ENCODE measurements at places on chromosomes 7 and 10.

GRCh38 chr10:137606-138005 is 2.4 kb downstream of the ZMYND11 start:
- no peak for DNase-seq

GRCh38 chr7:105652359-105652993 is 71.2 kb upstream of the EFCAB10 start:
- peak; percentile 41 for DNase-seq

- no peak for DNase-seq
Measured at GRCh38 chr7:89772276-89772675, 382.0 kb upstream of the STEAP1 start.

- DNase-seq = no peak
Measured at GRCh38 chr10:95628786-95629185, 27.7 kb downstream of the ALDH18A1 start.

GRCh38 chr10:79292891-79293746 is 54.1 kb upstream of the PPIF start:
- DNase-seq = no peak

DNA sequence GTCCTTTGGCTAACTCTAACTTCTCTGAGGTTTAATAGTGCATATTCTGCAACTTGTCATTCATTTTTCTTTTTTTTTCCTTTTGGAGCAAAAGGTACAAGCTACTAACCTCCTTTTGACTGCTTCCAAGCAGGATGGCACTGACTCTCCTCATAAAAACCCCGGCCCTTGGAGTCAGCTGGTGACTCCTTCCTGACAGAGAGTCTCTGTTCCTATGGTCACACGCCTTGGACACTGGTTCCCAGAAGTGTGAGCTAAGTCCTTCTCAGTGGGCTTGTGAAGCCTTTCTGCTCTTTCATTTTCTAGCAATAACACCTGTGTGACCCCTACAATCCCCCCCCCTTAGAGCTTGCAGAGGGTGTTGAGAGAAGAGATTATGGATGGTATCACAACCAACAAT is 21.7 kb downstream of the DOCK4 start:
- DNase-seq = no peak

- no peak for DNase-seq
Measured at GRCh38 chr10:74928742-74929191, 102.4 kb downstream of the KAT6B start.

DNA sequence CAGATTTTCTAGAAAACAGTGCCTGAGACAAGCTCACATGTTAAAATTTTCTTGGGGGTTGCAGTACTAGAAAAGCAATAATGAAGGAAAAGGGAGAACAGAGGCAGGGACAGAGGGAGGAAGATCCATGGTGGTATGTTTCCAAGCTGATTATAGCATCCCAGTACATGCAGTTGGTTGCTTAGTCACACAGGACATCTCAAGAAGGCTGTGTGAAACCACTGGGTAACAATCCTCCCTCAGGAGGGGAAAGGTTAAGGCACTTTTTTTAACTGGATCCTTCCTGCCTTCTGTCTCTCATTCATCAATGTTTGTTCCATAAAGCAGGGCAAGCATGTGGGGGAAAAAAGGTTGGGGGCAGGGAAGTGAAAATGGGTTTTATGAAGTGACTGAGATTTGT is 6.1 kb upstream of the IMMP2L start:
- no peak for DNase-seq

GRCh38 chr10:76882245-76882644 is 755.4 kb downstream of the KCNMA1 start:
- DNase-seq = no peak

- DNase-seq = no peak
Measured at GRCh38 chr10:93403152-93404047, 78.7 kb downstream of the MYOF start.

GRCh38 chr10:126425489-126426065 is 37.3 kb upstream of the ADAM12 start:
- no peak for DNase-seq

GRCh38 chr7:87833130-87833529 is 43.0 kb downstream of the SLC25A40 start:
- DNase-seq = no peak

DNA sequence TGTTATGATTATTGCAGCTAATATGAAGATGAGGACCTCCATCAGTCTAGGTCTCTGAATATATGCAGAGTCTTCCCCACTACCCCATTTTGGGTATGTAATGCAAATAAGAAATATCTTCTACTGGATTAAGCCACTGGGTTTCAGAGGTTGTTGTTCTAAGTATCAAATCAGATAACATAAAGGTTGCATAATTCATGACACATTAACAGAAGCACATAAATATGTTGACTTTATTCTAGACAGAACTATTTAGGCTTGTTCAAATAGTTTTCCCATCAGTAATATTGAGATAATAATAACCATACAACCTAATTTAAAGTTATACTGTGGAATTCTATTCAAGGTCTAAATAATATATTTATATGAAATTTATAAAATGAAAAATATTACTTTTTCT is 157.1 kb downstream of the ETV1 start:
- no peak for DNase-seq

- DNase-seq = no peak
Measured at GRCh38 chr10:101897633-101898032, 54.0 kb upstream of the KCNIP2 start.

GRCh38 chr7:46205478-46205877 is 284.4 kb upstream of the IGFBP3 start:
- no peak for DNase-seq

DNA sequence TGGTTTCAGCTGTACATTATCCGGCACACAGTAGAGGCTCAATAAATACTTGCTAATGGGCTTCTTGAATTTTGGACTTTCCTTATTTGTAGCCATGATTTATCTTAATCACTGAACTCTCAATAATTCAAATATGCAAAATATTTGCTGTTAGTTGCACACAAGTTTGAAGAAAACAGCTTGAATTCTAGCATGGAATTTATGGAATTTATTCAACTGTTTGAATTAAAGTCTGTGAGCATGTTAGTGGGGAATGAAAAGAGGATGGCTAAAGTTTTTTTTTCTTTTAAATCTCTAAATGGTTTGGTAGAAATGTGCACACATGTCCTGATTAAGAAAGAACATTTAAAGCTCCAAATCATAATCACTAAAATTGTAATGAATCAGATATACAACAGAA is 42.5 kb downstream of the SIRT1 start:
- no peak for DNase-seq

- DNase-seq = no peak
Measured at GRCh38 chr10:61898435-61898778, 3.1 kb upstream of the ARID5B start.

GRCh38 chr10:17605936-17606335 is 11.2 kb downstream of the HACD1 start:
- no peak for DNase-seq

DNA sequence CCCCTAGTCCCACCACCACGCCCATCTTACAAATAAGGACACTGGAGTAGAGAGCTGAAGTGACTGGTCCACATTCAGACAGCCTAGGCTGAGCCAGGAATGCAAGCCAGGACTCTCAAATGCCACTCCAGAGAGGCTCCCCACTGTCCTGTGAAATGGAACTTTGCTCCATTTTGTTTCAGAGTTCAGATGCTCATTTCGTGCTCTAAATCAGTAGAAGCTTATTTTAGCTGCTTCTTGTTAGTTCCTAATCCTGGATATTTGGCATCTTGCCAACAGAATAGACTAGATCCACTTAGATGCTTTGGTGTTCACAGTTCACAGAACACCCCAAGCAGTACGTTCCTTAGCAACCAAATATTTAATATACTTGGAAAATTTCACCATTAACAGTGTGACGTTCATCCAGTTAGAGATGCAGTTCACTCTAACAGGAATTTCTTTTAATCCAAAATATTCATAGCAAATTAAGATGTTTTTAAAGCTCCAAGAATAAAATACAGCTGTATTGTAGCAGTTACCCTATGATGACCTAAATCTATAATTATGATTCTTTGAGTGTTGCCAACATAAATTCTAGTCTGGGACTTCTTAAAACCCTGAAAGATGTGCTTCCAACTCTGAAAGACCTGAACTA is 7.3 kb downstream of the MMP21 start:
- DNase-seq = no peak

DNA sequence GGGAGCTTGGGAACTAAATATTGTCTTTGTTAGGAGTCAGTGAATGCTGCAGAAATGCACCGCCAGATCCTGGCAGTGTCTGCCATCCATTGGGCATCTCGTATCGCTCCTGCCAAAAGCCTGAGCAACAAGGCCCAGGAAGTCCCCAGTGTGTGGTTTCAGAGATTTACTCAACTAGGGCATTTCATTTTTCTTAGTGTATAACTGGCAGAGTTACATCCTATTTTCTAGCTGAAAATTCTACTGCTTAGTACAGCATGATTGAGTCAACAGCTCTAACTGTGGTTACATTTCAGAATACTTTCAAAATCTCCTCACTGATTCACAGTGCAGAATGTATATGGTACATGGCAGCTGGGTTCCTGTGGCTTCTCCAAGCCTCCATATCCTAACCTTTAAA is 95.8 kb upstream of the CREB5 start:
- no peak for DNase-seq

- DNase-seq = no peak
Measured at GRCh38 chr10:100349672-100350071, 2.6 kb downstream of the SCD start.

- DNase-seq = no peak
Measured at GRCh38 chr10:129400426-129400825, 66.6 kb upstream of the MGMT start.

GRCh38 chr7:99949645-99950228 is 20.3 kb upstream of the GJC3 start:
- no peak for DNase-seq

GRCh38 chr10:96049340-96049739 is 6.0 kb downstream of the CCNJ start:
- DNase-seq = no peak

- DNase-seq = no peak
Measured at GRCh38 chr10:35324196-35324595, 12.1 kb upstream of the CCNY start.

DNA sequence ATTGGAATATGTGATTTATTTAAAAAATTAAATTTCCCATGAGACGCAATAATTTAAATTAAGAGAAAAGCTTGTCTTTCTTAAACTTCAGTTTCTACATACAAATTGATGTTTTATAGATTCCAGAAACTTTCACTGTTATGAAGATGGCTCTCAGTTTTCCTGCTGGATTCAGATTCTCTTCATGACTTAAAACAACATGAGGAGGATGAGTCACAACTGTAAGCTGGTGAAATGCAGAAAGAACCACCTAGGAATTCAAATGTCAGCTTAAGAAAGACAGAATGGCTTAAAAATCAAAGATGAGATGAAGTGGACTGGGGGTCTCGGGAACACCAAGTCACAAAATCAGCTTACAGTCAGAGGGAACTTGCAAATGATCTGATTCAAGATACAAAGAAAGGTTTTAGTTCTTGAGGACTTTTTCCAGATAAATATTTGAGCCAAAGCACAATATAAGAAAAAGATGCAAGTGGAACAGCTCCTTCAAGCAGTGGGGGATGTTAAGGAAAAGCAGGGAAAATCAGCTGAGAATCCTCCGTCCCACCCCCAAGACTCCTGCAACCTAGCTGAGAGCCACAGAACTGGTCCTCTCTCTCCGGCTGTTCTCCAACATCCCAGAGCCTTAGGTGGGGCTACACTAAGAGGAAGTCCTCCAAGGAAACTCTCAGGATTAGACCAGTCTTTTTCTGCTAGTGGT is 279.8 kb downstream of the KCNMA1 start:
- DNase-seq = no peak

GRCh38 chr10:16944402-16944801 is 127.2 kb upstream of the RSU1 start:
- DNase-seq = no peak

- DNase-seq = no peak
Measured at GRCh38 chr10:34938399-34938670, 123.2 kb upstream of the PARD3 start.

DNA sequence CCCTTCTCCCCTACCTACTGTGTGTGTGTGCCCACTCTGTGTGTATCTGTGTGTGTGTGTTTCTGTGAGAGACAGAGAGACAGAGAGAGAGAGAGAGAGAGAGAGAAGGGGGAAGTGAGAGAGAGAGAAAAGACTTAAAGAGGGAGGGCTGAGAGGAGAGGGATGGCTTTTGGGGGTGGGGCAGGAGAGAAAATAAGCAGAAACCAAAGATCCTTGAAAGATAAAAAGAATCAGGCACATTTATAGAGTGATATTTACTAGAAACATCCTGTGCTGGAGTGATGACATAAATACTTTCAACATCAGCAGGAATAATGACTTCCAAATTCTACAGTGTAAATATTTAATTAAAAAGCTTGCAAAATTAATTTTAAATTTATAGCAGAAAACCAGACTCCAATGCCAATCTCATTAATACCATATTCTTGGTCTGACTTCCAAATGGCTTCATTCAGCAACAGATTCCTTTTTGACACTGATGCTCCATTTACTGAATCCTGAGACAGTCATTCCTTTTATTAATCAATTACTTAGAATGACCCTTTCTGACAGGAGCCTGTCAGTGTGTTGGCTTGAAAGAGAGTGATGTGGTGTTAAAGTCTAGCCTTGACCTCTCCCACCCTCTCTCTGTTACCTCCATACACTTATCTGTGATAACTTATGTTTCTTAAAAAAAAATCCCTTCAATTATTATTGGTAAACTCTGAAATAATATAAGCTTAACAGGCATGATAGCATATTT is 41.7 kb upstream of the WNT2 start:
- DNase-seq = no peak

DNA sequence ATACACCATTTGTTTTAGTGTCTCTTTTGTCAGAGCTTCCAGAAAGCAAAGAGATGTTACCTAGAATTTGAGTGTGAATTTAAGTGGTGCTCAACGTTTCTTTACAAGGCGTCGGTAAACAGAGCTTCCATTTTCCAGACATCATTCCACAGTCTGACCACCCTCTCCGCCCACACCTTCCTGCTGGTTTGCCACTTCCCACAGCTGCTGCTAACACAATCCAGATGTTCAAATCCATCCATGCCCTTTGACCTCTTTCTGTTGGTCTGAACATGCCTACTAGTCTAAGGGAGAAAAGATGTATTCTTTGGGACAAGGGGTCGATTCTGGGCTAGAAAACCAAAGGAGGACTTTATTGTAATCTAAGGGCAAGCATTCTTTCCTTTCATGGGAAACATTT is 86.1 kb downstream of the FAM107B start:
- DNase-seq = no peak

DNA sequence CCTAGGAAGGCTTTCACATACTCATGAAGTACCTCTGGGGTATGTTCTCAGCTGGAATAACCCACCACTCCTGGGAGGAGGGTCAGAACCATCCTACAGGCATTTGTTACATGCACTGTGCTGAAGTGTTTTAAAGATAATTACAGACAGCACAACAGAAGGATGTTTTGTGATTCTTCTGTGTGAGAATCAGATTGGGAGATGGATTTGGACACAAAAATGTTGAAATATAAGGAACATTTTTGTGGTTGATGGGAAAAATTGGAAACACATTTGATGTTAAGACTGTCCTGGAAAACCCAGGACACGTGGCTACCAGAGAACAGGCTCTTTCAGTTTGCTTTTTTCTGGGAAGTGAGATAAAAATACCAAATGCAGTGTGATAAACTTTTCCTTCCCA is 61.4 kb downstream of the BICC1 start:
- no peak for DNase-seq
